Spleen (tissue), 13 donors: ENCODE measurements at places on chromosomes 13 and 19. TPM values are rescaled to one million over a fixed set of nuclear protein-coding genes. Genes with fewer than 3 reads are reported as not detected.

GRCh38 chr19:40600570-40601133 is 517 bp upstream of the LTBP4 start:
- DNase-seq, result no peak

GRCh38 chr13:79778741-79779460 is 297.9 kb downstream of the NDFIP2 start:
- DNase-seq, result no peak

Gene ZNF835
- total RNA-seq, result 3.5 TPM

- no peak for DNase-seq
Observed at GRCh38 chr13:71358218-71358617, 508.8 kb downstream of the DACH1 start.

Gene NCR1
- total RNA-seq, result 8.2 TPM

DNA sequence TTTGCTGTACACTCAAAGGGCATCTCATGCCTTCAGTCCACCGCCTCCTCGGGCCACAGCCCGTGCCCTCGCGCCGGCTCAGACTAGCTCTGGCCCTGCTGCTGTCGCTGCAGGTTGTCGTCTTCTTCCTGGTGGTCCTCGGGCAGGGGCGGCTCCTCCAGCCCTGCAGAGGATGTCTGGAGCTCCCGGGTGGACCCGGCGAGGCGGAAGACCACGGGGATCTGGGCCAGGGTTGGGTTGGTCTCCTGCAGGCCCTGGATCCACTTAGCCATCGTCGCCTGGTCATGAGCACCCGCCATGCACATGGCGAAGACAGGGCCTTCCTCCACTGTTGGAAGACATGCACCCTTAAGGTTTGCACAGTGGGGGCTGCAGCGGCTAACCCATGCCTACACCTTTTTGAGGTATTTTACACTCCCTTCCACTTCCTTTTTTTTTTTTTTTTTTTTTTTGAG is 489 bp upstream of the ZNF653 start:
- no peak for DNase-seq

Gene ZNF540
- 6.3 TPM for total RNA-seq

Gene ZNF546
- 9.2 TPM for total RNA-seq
